ENCODE measurements at places on chromosomes 5 and 9. TPM values are rescaled to one million over a fixed set of nuclear protein-coding genes. Genes with fewer than 3 reads are reported as not detected.

DNA sequence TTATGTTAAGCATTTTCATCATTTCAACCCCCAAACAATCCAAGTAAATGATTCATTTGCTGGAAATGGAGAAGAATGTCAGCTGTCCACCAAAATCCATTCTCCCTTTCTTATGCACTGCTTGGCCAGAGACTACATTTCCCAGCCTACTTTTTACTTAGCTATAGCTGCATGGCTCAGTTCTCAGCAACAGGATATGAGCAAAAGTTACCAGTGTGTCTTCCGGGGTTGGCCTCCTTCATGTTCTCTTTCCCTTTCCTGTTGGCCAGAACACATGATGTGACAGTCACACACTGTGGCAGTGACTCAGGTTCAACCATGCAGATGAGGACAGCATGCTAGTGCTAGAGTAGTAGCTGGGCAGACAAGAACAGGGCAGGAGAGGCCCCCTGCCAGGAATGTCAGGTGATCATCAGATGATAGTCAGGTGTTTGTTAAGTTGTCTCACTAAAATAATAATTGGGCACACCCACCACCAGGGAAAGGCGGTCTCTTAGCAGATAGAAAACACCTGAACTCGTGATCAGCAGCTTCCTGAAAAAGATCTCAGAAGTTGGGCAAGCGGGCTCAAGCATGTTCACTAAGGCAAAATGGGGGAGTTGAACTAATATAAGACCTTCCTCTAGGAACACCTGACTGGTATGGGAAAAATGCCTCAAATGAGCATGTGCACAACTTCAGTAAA lies 12.2 kb downstream of the GPR150 start:
- peak; percentile 93 for DNase-seq

Gene MELK
- 2.5 TPM for polyA plus RNA-seq

- no peak for DNase-seq
These were observed 776.1 kb upstream of the COX7C start for GRCh38 chr5:85841653-85842052.

Gene SHISAL2B
- polyA plus RNA-seq = not detected

Gene LHX6
- not detected for polyA plus RNA-seq

Measured in CD4-positive, CD25-positive, alpha-beta regulatory T cell (primary cell).